CD4-positive, alpha-beta T cell treated with Interleukin-2 at 100 ng/mL for 4 hours (primary cell): ENCODE measurements at places on chromosomes 2 and 18.

DNA sequence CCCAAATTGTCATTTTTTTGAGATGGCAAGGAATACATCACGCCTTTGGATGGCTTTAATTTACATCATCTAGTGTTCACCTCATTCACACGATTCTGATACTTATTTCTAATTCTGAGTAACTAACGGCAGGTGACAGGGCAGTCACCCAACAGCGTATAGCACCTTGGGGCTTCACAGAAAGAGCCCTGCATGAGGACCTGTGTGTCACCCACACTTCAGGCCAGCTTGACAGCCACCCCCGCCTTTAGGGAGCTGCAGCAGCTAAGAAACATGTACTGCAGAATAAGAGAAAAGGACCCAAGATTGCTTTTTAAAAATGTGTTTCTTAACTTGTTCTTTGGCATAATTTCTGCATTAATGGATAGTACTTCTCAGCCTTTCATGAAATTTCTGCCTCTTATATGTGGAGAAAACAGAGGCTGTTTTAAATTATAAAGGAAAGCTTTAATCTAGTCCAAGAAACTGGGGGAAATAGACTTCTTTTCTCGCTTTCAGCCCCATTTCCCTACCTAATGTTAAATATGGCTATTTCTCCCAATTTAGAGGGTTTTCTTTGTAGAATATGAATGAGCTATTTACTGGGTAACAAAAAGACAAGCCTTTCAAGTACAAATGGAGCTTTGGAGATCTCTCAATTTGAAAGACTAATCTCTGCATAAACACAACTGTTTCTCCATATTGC is 245.1 kb downstream of the LDLRAD4 start:
- peak; percentile 26 for DNase-seq

- no peak for DNase-seq
Measured at GRCh38 chr2:54310311-54310710, 54.3 kb upstream of the TSPYL6 start.

- no peak for DNase-seq
Measured at GRCh38 chr2:101187131-101187530, 35.9 kb upstream of the TBC1D8 start.

- DNase-seq, result no peak
Measured at GRCh38 chr2:196977507-196977906, 51.0 kb upstream of the PGAP1 start.

GRCh38 chr2:189086710-189087109 is 92.9 kb downstream of the COL5A2 start:
- DNase-seq, result no peak

DNA sequence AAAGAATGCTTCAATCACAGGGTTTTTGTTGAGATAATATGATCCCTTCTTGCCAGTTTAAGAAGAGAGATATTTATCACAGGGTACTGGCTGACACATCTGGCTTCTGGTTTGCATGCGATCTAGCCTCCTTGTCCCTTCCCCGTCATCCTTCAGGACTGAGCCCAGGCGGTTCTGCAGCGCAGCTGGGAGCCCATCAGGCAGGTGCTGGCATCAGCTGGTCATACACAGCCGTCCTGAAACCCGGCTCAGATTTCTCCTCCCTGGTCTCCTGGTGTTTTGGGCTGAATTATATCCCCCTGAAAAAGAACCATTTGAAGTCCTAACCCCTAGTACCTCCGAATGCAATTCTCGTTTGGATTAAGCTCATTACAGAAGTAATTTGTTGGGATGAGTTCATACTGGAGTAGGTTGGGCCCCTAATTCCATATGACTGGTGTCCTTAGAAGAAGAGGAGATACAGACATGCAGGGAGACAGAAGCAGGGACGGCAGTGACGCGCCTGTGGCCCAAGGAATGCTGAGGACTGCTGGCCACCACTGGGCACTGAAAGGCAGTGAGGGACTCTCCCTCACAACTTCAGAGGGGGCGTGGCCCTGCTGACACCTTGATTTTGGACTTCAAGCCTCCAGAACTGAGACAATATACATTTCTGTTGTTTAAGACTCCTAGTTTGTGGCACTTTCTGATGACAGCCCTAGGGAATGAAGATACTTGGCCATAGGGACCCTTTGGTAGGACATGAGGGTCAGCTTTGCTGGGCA is 83.9 kb upstream of the ODC1 start:
- DNase-seq, result no peak

DNA sequence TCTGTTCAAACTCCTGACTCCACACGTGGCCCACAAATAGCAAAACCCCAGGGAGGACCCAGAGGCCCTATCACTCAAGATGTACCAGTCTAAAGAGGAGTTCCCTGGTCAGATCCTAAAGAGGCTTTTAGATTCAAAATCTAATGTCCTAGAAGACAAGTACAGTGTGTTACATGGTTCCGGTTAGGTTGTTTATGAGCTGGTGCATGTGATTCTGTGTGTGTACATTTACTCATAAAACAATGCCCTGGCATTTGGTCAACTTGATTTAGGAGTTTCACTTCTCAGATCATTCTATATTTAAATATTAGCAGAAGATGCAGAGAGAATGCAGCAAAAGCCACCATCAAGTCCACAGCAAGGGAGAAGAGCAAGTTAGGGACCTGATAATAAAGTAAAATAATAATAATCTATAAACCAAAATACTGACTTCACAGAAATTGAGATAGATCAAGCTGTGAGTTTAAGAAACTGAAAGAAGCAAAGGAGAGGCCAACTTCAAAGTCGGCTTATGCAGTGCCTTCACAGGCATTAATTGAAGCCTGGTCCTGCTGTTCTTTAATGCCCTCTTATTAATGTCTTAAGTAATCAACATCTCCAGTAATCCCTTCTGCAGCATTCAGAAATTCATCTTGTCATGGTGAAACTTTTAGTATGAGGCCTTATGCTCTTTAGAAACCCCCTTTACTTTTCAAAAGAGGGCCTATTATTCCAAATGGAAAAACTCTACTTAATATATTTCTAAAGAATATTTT is 4.2 kb upstream of the AP1S3 start:
- DNase-seq, result no peak

GRCh38 chr18:69402533-69402989 is 1.9 kb downstream of the DOK6 start:
- no peak for DNase-seq

DNA sequence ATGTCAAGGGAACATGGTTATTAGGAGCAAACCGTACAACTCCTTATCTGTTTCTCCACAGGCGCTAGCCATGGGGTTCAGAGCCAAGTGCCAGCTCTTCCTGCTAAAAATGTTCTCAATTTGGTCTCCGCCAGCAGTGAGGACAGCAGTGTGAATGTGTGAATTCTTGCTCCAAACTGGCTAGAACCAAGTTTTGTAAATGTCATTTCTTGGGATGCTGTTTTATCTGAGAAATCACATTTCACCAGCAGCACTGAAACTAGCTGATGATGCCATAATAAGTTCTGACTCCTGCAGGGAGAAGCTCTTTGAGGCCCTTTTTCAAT is 140.6 kb upstream of the LGALSL start:
- DNase-seq, result no peak

- DNase-seq, result no peak
Measured at GRCh38 chr2:9113262-9113661, 93.3 kb upstream of the ASAP2 start.

- no peak for DNase-seq
Measured at GRCh38 chr2:99297994-99298393, 3.0 kb downstream of the LYG1 start.

GRCh38 chr18:72672364-72673184 is 128.4 kb upstream of the CBLN2 start:
- no peak for DNase-seq

DNA sequence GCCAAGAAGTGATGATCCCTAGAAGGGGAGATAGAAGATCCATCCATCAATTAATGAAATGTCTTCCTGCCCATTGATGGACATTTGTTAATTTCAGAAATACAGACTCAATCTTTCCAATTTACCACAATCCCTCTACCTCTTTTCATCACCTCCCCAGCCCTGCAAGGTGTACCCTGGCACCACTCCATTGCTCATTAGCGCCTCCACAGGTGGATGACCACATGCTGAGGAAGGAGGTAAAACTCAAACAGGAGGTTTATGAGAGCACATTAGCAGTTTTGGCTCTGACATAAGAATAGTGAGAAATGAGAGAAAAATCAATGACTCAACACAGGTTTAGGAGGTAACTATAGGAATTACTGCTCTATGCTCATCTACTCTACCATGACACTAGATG is 208.0 kb downstream of the C1D start:
- DNase-seq, result no peak

- DNase-seq, result no peak
Measured at GRCh38 chr2:148876202-148876594, 1.2 kb downstream of the KIF5C start.

DNA sequence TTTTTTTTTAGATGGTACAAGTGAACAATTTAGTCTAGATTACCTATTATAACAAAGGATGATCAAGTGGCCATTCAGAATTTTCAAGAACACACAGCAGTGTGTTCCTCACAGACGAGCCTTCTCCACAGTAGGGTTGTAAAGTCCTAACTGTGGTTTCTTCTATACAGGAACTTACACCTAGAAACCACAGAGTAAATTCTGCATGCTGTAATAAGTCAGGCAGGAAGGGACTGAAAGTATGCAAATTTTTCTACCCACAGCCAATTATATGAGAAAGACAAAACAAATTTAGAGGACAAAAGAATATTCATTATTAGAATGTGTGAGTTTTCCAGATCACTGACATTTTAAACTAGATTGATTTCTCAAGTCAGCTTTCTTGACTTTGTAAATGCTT is 99.5 kb downstream of the RBMS1 start:
- DNase-seq, result peak; percentile 60

DNA sequence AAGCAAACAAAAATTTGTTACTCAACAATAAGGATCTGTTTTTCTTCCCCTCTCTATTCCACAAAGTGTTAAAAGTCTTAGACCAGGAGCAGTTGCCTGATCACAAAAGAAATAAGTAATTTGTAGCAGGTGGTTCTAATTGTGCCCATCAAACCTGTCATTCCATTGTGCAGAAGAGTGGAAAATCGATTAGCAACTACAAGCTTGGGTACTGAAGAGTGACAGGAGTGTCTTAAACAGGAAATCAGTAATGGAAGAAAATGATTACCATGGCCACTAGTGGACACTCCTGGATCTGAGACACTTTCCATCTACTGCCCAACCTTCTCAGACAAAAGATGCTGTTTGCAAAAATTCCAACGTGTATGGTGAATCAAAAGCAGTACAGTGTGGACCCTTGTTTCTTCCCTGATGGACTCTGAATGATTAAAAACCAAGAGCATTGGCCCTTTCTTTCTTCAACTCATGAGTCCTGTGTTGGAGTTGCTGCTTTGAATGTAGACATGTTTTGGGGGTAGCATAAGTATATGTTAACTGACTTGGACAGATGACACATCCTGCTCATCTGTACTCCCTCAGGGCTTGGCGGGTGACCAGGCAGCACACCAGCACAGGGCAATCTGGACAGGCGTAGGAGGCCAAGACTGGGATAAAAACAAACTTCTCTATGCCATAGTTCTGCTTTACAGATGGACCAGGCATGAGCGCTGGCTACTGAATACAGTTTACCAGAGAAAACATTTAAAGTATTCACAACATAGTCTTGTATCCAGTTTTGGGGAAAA is 51.9 kb downstream of the PLA2R1 start:
- no peak for DNase-seq

DNA sequence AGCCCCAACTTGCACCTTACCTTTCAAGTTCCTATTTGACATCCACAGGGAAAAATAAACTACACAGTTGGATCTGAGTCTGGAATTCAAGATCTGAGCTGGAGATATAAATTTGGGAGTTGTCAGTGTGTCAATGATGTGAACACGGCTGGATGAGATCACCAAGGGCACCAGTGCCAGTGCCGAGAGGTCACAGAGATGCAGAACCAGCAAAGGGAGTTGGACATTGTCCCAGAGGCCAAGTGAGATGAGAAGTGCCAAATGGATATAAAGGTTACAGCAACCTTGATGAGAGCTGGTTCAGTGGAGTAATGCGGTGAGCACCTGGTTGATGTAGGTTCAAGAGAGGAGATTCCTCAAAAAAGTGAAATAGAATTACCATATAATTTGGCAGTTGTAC is 24.8 kb downstream of the LRRFIP1 start:
- DNase-seq, result no peak

GRCh38 chr2:157377861-157378260 is 52.2 kb upstream of the ERMN start:
- no peak for DNase-seq

GRCh38 chr2:241702155-241703031 is 554 bp downstream of the ING5 start:
- DNase-seq, result peak; percentile 86

GRCh38 chr18:54672846-54673475 is 81.9 kb downstream of the DYNAP start:
- no peak for DNase-seq

DNA sequence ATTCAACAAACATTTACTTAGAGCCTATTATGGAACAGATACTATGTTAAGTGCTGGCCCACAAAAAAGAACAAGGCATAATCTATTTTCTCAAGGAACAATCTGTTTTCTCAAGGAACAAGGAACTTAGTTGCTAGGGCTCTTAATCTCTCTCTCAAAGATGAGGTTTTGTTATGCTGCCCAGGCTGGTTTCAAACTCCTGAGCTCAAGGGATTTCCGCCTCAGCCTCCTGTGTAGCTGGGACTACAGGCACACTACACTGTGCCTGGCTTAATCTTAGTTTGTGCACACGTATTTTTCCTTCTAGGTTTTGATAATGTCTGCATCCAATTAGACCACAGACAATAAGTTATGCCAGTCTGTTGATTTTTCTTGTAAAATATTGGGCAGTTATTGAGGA is 89.5 kb downstream of the PTH2R start:
- no peak for DNase-seq

DNA sequence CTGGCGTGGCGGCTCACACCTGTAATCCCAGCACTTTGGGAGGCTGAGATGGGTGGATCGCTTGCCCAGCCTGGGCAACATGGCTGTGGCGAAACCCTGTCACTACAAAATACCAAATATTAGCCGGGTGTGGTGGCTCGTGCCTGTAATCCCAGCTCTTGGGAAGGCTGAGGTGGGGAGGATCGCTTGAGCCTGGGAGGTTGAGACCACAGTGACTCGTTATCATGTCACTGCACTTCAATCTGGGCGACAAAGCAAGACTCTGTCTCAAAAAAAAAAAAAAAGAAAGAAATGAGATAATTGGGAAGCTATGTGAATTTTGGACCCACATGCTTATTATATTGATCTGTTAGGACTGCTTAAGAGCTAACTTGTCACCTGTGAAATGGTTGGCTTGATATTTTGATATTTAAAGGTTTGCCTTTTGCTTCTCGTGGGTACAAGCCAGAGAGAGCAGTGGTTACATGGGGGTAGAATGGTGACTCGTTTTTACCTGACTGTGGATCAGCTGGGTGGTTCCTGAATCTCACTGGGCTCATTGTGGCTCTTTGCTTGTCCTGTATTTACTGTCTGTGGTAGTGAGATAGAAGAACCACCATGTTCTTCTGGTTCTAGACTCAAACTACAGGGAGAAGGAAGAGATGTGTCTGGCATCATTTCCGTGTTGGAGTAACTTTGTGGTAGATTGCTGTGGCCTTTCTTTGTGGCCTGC is 28.9 kb downstream of the ZNF532 start:
- DNase-seq, result no peak

- no peak for DNase-seq
Measured at GRCh38 chr2:222319586-222320435, 21.0 kb upstream of the PAX3 start.
